ENCODE measurements at places on chromosomes 6 and 20.

DNA sequence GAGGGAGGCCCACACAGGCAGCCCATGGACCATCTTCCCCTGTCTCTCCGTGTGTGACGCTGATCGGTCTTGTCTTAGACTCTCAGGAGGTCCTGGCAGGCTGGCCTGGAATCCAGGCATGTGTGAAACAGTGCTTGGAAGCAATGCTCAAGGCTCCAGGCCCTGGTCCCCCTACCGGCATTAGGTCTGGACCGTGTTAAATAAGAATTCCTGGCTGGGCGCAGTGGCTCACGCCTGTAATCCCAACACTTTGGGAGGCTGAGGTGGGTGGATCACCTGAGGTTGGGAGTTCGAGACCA is 13.0 kb downstream of the IP6K3 start:
- no peaks in the 10 kb centered on the region for H3K36me3 ChIP-seq
- no peaks in the 10 kb centered on the region for H3K4me1 ChIP-seq
- no peak overlapping the region for H3K4me3 ChIP-seq
- H3K27me3 ChIP-seq = no peaks in the 10 kb centered on the region
- no peak overlapping the region for H3K27ac ChIP-seq
- DNase-seq = no peak

DNA sequence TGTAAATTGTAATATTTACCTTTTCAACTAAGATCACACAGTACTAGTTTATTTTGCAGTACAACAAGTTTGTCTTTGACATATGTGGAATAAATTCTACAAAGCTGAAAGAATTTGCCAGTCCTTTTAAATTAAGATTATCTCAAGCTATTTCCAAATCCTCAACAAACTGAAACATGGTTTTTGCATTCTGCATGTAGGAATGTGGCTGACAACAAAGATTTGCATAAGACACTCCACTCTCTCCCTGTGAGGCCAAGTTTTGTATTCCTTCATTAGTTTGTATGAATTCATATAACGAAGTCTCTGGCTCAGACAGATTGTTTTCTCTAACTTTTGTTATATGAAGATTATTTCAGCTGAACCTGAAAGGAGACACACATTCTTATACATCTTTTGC is 124.1 kb upstream of the THEMIS start:
- peaks cover 13% of the 10 kb centered on the region for H3K27me3 ChIP-seq

- peak; percentile 99 for DNase-seq
- no peaks in the 10 kb centered on the region for H3K27me3 ChIP-seq
- peak within 1 kb of the TSS; percentile 94 for H3K4me3 ChIP-seq
- H3K36me3 ChIP-seq = peaks cover 53% of the 10 kb centered on the region
Measured at GRCh38 chr20:5950271-5951031, at the start of the genes MCM8 and TRMT6. TSS of gene MCM8 (plus strand) at chr20:5950652. CDS start at chr20:5952016, 1,364 bp downstream. TSS of gene TRMT6 (minus strand) at chr20:5950533. CDS start at chr20:5950405, 128 bp downstream.

- no peaks in the 10 kb centered on the region for H3K36me3 ChIP-seq
- peaks cover 3% of the 10 kb centered on the region for H3K4me1 ChIP-seq
- H3K27ac ChIP-seq = no peak overlapping the region
Measured at GRCh38 chr6:6714118-6714897, 125.8 kb downstream of the LY86 start.

- no peak for DNase-seq
- H3K36me3 ChIP-seq = no peaks in the 10 kb centered on the region
- H3K4me3 ChIP-seq = no peak overlapping the region
- H3K27ac ChIP-seq = no peak overlapping the region
- no peaks in the 10 kb centered on the region for H3K4me1 ChIP-seq
- H3K27me3 ChIP-seq = no peaks in the 10 kb centered on the region
Measured at GRCh38 chr6:48016020-48016755, 94.8 kb downstream of the PTCHD4 start.

DNA sequence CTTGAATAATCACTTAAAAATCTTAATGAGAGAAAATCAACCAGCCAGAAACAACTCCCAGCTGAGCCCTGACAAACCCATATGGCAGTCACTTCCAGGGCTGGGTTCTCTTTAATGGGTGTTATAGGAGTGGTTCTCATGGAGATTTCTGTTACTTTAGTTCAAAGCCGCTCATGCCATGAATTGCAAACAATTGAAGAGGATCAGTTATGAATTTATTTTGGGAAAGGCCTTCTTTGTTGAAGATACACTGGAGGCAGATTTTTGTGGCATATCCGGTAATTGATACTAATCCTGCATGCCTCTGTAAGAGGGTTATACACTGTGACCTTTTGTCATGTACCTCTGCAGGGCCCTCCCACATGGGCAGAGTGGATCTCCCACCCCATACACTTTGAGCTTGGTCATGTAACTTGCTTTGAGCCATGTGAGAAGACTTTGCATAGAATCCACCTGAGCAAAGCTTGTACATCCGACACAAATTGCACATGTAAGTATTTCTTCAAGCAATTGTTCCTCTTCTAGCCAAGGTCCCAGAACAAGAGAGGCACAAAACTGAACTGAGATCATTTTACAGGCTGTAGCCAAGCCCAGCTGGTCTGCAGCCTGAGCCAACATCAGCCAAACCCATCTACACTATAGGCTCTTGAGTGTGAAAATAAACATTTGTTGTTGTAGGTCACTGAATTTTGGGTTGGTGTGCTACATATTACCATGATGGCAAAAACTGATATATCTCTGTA is 492.3 kb downstream of the PREX1 start:
- H3K4me3 ChIP-seq = no peak overlapping the region
- H3K4me1 ChIP-seq = no peaks in the 10 kb centered on the region
- H3K27me3 ChIP-seq = no peaks in the 10 kb centered on the region

DNA sequence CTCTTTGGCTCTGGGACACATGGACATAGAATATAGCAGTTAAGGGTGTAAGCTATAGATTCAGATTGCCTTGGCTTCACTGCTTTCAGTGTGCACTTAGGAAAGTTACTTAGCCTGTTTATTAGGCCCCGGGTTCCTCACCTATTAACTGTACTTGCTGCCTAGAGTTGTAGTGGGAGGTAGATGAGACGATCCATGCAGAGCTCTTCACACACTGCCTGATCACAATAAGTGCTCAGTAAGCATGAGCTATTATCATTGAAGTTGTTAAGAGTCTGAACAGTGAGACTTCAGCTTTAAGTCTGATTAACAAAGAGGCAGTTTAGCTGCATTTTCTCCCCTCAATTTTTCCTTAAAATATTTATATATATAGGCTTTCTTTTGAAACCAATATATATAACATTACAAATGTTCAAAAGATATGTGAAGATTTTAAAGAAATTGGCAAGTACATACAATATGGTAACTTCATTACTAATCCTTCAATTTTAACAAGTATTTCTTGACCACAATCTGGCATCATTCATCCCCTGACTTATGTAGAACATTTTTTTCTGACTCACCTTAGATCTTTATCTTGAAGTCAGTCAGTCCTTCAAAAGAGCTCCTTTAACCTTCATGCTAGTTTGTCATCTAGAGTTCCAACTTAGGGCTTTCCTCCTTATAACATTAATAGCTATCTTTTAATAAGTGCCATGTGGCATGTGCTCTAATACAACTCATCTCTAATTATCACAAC is 20.5 kb upstream of the SUPT3H start:
- H3K27me3 ChIP-seq = peaks cover 34% of the 10 kb centered on the region
- no peak for DNase-seq
- H3K27ac ChIP-seq = no peak overlapping the region

GRCh38 chr6:37492991-37493660 is 6.6 kb downstream of the CCDC167 start:
- H3K36me3 ChIP-seq = peaks cover 14% of the 10 kb centered on the region
- H3K4me3 ChIP-seq = no peak overlapping the region
- DNase-seq = no peak
- H3K4me1 ChIP-seq = no peaks in the 10 kb centered on the region
- no peaks in the 10 kb centered on the region for H3K27me3 ChIP-seq
- H3K27ac ChIP-seq = peak overlapping the region; percentile 56

DNA sequence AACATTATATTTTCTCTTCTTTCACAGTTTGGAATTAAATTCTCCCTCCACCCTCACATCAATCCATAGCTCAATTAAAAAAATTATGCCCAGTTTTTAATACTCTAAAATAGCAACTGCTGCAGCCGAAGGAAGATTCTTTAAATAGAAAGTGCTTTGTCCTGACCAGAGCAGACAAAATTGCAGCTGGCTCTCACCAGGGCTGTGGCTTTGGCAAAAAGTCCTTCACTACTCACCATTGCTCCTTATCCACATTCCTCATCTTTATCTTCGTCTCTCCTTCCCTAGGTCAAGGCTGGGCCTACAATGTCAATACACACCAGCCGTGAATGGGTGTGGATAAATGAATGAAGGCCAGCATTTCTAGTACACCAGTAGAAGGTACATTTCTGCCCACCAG is 107.9 kb upstream of the VGLL2 start:
- no peaks in the 10 kb centered on the region for H3K36me3 ChIP-seq
- no peaks in the 10 kb centered on the region for H3K4me1 ChIP-seq
- no peak overlapping the region for H3K4me3 ChIP-seq
- DNase-seq = no peak
- H3K27me3 ChIP-seq = no peaks in the 10 kb centered on the region
- no peak overlapping the region for H3K27ac ChIP-seq

- H3K27me3 ChIP-seq = no peaks in the 10 kb centered on the region
- DNase-seq = no peak
- no peak overlapping the region for H3K4me3 ChIP-seq
- no peaks in the 10 kb centered on the region for H3K4me1 ChIP-seq
- H3K27ac ChIP-seq = no peak overlapping the region
- H3K36me3 ChIP-seq = no peaks in the 10 kb centered on the region
Measured at GRCh38 chr6:47323321-47323720, 13.6 kb upstream of the TNFRSF21 start.

DNA sequence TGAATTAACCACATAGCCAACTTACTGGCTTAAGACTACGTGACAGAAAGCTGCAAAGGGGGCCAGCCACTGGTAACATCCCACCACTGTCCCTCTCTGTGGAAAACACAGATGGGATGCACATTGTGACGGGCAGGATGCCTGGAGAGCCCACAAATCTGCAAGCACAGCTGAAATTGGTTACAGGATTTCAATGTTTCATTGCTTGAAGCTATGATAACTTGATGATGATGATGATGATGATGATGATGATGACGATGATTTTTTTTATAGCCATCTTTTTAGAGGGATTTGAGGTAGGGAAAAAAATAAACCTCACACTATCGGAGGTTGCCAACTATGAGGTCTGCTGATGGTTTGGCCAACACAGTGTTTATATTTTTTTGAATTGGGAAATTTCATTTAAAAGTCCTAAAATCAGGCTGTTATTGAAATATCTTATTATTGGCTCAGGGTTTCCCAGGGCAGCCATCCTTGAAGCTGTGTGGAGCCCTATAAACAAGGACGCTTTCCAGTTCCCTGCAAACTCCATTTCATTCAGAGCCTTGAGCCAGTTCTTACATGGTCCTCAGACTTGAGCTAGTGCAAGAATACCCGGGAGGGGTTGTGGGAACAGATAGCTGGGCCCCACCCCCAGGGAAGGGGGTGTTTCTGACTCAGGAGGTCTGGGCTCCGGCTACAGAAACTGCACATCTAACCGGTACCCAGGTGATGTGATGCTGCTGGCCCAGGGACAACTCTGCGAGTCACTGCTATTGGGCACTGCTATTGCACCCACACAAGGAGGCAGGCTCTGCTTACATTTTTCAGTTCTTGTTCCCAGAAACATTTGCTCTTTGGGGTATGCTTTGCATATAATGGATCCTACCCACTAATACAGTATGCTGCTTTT is 27.1 kb downstream of the BCAS1 start:
- no peaks in the 10 kb centered on the region for H3K27me3 ChIP-seq
- DNase-seq = no peak
- no peaks in the 10 kb centered on the region for H3K36me3 ChIP-seq
- no peak overlapping the region for H3K27ac ChIP-seq

DNA sequence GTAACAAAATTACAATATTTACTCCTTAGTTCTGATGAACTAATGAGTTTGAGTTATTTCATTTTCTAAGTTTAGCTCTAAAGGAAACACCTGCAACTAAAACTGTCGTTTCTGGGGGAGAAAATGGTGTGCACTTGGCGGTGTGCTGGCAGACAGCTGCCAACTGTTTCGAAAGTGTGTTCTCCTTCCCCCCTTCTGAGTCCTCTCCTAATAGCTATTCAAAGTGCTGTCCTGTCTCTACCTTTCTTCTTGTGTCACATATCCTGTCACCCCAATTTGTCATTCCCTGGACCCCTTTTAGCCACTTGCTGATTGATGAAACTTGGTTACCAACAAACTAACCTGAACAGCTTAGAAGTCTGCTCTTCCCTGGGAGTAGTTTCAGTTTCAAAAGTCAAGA is 4.9 kb upstream of the UBE2J1 start:
- H3K4me1 ChIP-seq = peaks cover 3% of the 10 kb centered on the region
- DNase-seq = no peak
- no peaks in the 10 kb centered on the region for H3K36me3 ChIP-seq
- H3K27ac ChIP-seq = no peak overlapping the region
- H3K27me3 ChIP-seq = peaks cover 5% of the 10 kb centered on the region
- no peak overlapping the region for H3K4me3 ChIP-seq

DNA sequence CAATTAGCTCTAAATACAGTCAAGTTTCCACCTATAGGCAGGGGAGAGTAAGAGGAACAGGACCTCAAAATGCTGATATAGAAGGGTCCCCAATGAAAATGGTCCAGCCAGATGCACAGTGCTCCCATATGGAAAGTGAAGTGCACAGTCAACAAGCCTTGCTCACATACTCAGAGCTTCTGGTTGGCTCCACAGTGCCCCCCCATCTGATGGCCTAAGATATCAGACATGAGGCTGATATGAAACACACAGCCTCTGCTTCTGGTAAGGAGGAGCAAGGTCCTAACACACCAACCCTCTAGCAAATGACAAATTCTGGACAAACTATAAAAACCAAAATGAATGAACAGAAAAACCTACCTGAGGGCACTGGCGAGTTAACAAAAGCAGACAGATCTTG is 111.4 kb upstream of the EMILIN3 start:
- H3K4me3 ChIP-seq = no peak overlapping the region
- no peak overlapping the region for H3K27ac ChIP-seq
- DNase-seq = no peak
- peaks cover 41% of the 10 kb centered on the region for H3K36me3 ChIP-seq
- no peaks in the 10 kb centered on the region for H3K27me3 ChIP-seq

- no peak overlapping the region for H3K4me3 ChIP-seq
- DNase-seq = no peak
- H3K27me3 ChIP-seq = no peaks in the 10 kb centered on the region
Measured at GRCh38 chr6:160412993-160413392, 64.8 kb downstream of the SLC22A3 start.

DNA sequence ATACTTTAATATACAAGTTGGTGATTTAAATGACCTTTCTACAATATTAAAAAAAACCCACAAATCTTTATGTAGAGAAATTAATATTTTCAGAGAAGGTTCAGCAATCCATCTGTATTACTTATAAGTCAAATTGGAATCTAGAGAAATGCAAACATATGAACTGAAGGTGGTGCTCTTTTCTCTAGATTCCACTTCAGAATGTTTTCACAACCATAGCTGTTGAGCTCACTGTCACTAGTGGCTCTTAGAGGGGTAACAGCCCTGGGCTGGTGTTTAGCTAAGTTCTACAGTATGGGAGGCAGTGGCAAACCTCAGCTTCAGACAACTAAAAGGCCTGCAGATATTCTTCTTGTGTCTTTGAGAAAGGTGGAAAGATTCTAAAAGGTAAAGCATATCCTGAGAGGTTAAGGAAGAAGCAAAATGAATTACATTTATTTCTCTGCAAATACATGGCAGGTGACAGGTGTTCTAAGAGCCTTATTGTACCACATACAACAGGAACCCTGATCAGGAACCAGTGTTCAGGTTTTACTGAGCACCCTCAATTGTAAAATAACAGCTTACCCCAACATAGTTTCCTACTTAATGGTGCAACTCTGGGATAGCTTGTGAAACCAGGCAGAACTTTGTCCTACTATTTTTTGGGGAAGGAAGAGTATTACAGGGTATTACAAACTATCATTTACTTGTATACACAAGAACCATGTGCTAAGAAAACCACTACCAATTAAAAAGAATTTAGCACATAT is 56.6 kb upstream of the SAMHD1 start:
- peaks cover 14% of the 10 kb centered on the region for H3K36me3 ChIP-seq
- H3K4me1 ChIP-seq = no peaks in the 10 kb centered on the region
- H3K4me3 ChIP-seq = no peak overlapping the region
- no peaks in the 10 kb centered on the region for H3K27me3 ChIP-seq

Measured in endodermal cell (in vitro differentiated cells).